Astrocyte (in vitro differentiated cells and primary cell): ENCODE measurements at places on chromosomes 16 and 17. TPM values are rescaled to one million over a fixed set of nuclear protein-coding genes. Genes with fewer than 3 reads are reported as not detected.

The ADGRG1 gene
- 13.6 and 13.9 TPM in 2 replicates for total RNA-seq

The LRRC37B gene
- total RNA-seq = 10.0 and 10.3 TPM in 2 replicates

The ZP2 gene
- total RNA-seq = not detected in 2 replicates

The PIMREG gene
- 1.1 and 2.6 TPM in 2 replicates for total RNA-seq

The BICDL2 gene
- total RNA-seq = 0.16 TPM in 1 of 2 replicates, not detected in the other

The C16orf92 gene
- not detected in 2 replicates for total RNA-seq

The SMIM36 gene
- total RNA-seq = not detected in 2 replicates

- DNase-seq = no peak
Observed at GRCh38 chr16:13839577-13839976, 80.4 kb upstream of the ERCC4 start.

GRCh38 chr16:49503256-49504022 is 129.8 kb downstream of the C16orf78 start:
- DNase-seq = no peak

DNA sequence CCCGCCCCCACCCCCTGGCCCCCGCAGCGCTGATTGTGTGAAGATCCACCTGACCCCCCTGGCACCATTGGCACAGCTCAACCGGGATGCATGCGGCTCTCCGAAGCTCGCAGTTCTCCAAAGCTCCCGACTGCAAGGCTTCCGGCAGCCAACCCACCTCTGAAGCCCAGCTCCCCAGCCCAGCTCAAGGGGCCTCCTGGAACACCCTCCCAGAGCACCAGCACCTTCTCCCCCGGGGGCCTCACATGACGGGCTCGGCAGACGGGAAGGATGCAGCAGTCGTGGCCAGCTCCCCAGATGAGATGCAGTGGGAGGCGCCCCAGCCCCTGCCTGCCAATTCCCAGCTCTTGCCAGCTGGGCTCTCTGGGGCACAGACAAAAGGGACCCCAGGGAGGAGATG is 215.3 kb downstream of the ZNF423 start:
- no peak for DNase-seq

DNA sequence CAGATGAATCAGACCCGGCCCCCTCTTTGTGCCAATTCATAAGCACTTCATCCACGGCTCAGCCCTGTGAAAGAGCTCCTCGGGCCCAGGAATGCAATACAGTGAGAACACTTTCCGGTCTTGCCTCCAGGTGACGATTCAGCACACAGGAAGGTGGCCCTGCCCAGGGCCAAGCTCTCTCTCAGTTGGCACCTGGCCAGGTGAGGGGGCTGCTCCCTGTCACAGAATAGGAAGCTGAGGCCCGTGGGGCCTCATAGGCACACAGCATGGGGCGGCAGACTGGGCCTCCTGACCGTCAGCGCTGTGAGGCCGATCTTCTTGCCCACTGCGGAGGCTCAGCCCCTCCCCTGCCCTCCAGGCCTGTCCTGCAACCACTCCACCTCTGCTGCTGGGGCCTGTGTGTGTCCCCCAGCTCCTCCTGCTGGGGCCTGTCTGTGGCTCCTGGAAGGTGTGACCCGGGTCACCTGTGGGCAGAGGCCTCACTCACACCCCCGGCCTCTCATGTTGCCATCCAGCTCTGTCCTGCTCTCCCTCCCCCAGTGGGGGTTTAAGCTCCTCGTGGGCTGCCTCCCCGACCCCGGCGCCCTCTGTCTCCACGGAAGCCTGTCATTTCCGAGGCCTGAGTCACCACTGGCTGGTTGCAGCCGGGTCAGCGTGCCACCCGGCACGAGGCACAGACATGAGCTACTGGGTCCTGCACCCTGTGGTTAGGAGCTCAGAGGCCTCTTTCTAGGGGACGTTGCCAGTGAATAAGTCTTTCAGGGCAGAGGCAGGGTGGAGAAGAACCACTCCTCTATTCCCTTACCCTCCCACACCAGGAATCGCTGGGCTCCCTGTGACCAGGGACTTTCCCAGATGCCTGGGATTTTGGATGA is 114.4 kb downstream of the SEC14L1 start:
- DNase-seq = peak; percentile 69

DNA sequence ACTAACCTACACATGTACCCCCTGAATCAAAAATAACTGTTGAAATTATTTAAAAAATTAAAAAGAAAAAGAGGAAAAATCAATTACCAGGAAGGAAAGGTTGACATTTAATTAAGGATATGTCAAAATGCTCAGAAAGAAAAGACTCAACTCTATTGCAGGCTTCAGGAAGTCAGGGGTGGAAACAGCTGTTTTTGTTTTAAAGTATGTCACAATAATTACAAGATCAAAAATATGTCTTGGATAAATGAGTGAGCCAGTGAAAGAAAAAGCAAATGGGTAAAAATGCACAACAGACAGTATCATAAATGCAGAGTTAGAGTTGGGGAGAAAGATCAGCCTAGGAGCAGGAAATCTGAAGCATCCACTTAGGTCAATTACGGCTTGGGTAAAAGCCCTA is 146.0 kb downstream of the CDH11 start:
- no peak for DNase-seq

DNA sequence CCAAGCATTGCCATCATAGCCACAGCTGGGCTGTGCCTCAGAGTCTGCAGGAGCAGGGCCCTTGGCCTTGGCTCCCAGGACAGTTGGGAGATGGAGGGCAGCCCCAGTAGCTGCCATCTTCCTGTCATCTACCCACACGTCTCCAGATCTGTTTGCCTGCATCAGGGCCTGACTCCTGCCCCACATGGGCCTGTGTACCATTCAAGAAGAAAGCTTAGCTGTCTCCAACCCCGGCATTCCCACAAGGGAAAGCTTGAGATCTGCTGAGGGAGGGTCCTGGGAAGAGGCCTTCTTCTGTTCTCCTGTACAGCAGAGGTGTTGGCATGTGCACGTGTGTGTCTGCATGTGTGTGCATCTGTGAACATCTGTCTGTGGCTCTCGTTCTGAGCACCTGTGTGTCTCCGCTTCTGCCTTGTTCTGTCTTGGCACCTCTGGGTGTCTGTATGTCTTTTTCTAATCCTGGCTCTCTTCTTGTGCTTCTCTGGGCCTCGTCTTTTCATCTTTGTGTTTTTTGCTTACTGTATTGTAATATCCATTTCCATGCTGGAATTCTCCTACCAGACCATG is 122.2 kb downstream of the MRM1 start:
- no peak for DNase-seq

- no peak for DNase-seq
Observed at GRCh38 chr17:30290696-30291542, 825 bp downstream of the BLMH start.

DNA sequence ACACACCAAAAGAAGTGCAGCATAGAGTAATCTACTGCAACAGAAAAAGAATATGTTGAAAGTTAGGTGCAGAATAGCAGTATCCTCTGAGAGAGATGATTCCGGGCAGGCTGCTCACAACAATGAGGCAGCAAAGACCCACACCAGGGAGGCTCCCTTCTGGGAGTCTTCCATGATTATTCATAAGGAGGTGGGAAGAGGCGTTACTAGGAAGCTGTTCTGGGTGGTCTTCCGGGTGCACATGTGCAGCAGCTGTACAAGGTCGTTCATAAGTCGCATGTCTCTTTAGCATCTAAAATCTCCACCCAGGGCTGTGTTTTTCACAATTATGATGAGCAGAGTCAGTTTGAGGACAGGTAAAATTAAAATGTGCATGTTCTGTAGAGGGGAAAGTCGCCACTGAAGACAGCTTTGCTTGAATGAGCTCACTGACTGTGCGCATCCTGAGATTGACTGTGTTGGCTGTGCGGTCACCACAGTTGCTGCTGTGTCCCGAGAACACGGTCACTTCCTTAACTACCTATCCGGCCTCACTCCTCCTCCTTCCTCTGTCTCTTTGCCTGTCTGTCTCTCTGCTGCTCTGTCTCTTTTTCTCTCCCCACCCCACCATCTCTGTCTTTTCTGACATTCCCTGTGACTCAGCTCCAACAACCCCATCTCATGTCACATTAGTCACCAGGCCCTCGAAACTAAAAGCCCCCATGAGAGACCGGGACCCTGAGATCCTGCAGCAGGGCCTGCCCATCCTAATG is 125.5 kb upstream of the HSBP1 start:
- no peak for DNase-seq

- DNase-seq = no peak
Observed at GRCh38 chr16:77805398-77805797, 17.0 kb downstream of the VAT1L start.

DNA sequence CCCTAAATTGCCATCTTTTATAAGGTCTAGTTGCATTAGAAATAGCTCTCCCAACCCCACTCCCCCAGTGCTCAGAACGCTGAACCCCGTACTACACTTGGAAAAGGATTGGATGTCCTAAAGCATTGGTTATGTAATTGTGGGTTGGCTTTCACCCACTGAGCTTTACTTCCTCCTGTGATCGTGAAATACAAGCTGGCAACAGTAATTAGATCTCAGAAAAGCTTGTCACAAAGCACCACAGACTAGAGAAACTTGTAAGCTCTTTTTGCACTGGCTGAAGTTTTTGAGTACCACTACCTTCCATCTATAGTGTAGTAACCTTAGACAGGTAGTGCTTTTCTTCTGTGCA is 54.4 kb downstream of the SIAH1 start:
- DNase-seq = no peak

GRCh38 chr17:61465550-61466237 is 13.5 kb downstream of the TBX4 start:
- DNase-seq = no peak

GRCh38 chr17:39261286-39261685 is 35.5 kb upstream of the STAC2 start:
- no peak for DNase-seq

- DNase-seq = no peak
Observed at GRCh38 chr17:34265711-34266110, 4.3 kb upstream of the CCL7 start.
